ENCODE measurements at places on chromosomes 7 and 10.

DNA sequence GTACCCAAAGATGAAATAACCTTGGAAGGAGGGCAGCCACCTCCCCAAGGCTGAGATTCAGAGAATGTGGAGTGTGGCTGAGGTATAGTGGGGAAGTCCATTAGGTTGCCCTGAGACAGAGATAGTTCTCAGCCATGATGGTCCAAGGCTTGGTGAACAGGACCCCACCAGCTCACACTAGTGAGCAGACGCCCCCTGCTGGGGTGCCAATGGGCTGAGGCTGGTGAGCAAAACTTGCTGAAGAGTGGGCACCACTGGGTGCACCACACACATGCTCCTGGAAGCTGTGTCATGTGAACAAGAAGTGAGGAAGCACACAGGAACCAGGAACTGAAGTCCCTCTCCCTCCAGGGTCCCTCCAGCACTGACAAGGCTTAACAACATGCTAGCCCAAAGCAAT, 8.9 kb downstream of the FBXL13 start:
- DNase-seq, result no peak

DNA sequence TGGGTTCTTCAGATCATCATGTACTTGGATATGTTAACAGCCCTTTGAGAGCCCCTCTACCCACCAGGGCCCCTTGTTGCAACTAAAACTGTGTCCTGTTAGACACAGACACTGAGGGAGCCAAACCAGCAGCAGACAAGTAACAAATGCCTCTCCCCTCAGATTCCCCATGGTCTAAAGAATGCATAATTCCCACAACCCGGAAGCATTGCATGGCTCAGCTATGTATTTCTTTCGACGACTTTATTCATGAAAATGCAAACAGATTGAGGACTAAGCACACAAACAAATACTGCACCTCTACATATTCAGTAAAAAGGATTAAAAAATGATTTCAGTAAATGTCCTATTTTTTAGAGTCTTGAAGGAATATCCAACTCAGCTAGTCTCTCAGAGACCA, 70.1 kb upstream of the HECW1 start:
- DNase-seq, result no peak

GRCh38 chr7:22945584-22945983, 68.3 kb downstream of the HYCC1 start:
- no peak for DNase-seq

- no peak for DNase-seq
These were observed 162.0 kb downstream of the CYP26A1 start for GRCh38 chr10:93235686-93236085.

DNA sequence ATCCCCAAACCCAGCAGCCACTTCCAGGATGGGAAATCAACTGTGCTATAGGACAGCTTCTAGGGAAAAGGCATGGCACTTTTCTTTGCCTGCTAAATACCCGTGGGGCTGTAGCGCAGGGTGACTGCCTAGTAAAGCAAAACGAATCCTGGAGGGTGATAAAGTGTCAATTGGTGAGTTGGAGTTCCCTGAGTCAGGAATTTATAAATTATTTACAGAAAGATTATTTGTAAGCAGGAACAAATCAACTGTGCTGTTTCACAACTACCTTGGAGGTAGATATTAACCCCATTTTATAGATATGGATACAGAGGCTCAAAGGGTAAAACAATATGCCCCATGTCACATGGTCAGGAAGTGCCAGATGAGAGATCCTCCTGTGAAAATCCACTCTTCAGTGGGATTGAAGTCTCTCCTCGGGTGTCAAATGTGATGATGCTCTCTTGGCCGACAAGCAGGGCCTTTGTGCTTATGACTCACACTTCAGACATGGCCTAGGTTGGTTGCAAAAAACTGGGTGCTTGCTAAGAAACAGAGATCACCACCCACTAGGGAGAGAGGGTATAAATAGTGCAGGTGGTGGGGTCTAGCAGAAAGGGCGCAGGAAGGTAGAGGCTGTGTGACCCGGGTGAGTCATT, 383.2 kb upstream of the ZMIZ1 start:
- DNase-seq, result no peak

- no peak for DNase-seq
These were observed 516.8 kb upstream of the GALNT17 start for GRCh38 chr7:70615066-70615606.

GRCh38 chr10:103849212-103849877, 6.0 kb downstream of the SH3PXD2A start:
- no peak for DNase-seq

GRCh38 chr7:49486974-49487829, 286.2 kb upstream of the VWC2 start:
- DNase-seq, result no peak

GRCh38 chr7:104328296-104328969, at the start of gene LHFPL3:
Gene LHFPL3, plus strand, starts transcription at chr7:104328603.
- no peak for DNase-seq
